Activated CD4-positive, alpha-beta T cell treated with anti-CD3 and anti-CD28 coated beads for 24 hours (primary cell): ENCODE measurements at places on chromosomes 1 and 21.

DNA sequence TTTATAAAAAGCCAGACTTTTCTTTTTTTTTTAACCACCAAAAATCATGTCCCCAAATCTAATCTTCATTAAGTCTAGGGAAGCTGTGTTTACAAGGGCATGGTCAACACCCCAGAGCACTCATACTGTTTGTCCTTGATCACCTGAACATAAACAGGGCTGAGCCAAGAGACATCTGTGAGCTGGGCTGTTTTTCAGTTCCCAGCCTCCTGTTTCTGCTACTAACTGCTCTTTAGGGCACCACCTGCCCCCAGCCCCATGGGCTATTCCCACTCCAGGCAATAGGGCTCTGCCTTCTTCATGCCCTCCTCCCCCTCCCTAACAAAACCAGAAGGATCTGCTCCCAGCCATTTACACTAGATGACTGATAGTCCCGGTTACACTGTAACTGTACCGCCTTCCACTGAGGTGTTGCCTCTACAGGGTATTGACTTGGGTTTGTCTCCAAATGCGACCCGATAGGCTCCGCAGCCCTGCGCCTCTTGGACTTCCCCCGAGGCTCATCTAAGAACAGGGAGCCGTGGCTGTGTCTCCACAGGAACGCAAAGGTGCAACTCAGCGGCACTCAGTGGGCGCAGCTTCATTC is 11.7 kb upstream of the SLC26A9 start:
- no peak for DNase-seq

DNA sequence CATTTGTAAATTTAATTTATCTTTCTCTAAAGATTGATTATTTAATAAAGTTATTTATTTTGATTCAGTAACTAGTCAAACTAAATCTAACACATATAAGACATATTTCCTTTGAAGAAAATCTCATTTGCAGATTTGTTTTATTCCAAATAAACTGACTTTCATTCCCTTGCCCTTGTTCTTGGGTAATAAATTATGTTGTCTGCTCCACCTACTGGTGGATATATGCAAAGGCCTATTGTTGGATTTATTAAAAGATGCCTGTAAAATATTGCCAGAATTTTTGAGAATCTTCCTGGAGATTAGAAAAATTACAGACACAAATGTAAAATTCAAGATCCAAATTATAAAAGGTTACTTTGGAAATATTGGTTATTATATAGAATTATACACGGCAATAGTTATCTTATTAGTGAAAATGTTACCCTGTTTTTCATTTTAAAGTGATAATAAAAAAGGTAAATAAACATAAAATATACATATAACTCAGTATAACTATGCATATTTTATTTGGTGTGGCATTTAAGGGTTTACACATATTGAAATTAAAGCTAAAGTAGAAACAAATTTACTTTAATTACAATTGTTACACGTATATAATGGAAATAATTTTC is 116.1 kb downstream of the SPATA17 start:
- DNase-seq, result no peak

DNA sequence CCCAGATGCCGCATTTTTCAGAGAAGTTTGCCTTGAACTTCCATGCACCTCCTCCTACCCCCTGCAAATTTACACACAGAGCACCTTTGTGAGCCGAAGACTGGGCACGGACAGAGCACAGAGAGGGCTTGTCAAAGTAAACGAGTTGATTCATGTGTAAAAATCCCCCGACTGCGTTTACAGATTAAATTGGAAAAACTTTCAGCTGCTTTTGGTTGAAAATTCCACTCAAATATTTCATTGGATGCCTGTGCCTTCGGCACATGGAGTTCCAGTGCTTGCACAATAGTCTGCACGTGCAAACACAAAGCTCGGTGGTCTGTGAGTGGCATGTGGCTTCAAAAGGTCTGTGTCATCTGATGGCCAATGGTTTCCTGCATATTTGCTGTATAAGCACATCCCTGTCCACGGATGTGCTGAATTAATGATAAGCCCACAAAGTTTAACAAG is 177.5 kb downstream of the SETD4 start:
- no peak for DNase-seq

DNA sequence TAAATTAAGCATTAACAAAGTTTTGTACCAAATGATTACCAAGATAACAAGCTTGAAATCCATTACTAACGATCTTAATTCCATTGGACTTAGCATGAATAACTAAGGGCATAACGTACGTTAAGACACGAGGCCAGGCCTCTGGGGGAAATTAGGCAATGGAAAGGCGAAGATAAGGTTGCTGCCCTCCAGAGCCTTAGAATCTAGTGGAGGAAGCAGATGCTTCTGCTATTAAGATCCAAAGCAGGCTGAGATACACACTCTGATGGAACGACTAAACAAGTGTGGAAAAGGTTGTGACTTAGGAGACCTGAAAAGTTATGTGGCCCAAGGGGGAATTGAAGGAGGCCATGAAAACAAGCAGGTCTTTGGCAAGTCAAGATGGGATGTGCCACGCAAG is 6.0 kb downstream of the AKNAD1 start:
- DNase-seq, result no peak

GRCh38 chr1:154551474-154551873 is 7.0 kb downstream of the UBE2Q1 start:
- DNase-seq, result no peak

DNA sequence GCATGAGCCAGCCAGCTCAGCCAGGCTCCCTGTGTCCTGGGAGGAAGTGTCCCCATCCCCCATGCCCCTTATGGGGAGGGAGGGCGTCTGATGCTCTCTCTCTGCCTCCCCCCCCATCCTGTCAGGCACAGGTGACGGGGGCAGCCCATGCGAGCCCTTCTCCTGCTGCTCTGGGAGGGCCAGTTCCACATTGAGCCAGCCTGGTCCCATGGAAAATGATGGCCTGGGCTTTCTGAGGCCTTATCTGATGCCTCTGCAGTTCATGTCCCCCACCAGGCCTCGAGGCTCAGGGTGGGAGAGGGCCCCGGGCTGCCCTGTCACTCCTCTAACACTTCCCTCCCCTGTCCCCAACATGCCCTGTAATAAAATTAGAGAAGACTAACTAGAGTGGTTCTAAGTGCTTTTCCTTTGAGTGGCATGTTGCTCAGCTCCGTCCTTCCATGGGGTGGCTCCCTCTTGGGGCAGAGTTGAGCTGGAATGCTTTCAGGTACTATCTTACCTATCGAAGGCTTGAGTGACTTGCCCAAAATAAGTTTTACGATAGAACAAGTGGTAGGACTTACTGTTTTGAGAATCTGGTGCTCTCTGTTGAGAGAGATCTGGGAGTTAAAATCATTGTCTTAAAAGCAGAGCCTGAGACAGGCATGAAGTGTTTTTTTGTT is 1.8 kb upstream of the MTFR1L start:
- DNase-seq, result no peak

- DNase-seq, result no peak
Observed at GRCh38 chr1:151606384-151606783, 5.5 kb upstream of the SNX27 start.

- DNase-seq, result no peak
Observed at GRCh38 chr1:185480545-185480944, 163.5 kb upstream of the IVNS1ABP start.

- DNase-seq, result no peak
Observed at GRCh38 chr1:3698660-3699408, 46.5 kb downstream of the TP73 start.

- no peak for DNase-seq
Observed at GRCh38 chr21:38792676-38793459, 12.9 kb upstream of the ETS2 start.

DNA sequence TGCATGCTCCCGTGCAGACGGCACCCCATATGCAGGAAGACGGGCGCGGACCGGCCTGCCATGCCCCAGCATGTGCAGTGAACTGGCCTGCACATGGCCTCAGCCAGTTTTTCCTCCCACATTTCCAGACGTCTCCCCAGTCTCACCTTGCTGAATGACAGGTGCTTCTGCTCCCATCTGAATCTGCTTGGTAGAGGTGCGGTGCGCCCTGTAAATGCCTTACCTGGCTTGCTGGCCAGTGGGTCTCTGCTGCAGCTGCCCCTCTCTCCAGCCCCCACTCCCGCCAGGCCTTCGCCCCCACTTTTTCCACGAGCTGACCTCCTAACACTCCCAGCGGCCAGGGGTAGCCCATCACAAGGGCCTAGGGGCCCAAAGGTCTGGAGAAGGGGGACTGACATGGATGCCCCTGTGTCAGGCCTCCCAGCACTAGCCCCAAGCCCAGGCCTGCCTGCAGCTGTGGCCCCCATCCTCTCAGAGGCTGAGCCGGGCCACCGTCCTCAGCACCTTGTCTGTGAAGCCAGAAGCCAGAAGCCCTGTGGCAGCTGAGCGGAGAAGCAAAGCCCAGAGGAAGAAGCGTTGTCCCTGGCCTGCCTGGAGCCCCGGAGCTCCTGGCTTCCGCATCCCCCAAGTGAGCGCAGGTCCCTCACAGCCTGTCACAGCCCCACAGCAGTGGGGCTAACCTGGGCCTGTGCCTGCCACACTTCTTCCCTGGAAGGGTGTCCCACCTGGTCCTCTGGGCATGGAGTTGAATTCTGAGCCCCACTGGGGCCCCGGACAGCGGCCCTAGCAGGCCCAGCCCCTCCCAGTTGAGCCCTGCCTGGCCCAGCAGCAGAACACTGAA is 3.7 kb upstream of the SLC19A1 start:
- DNase-seq, result no peak

DNA sequence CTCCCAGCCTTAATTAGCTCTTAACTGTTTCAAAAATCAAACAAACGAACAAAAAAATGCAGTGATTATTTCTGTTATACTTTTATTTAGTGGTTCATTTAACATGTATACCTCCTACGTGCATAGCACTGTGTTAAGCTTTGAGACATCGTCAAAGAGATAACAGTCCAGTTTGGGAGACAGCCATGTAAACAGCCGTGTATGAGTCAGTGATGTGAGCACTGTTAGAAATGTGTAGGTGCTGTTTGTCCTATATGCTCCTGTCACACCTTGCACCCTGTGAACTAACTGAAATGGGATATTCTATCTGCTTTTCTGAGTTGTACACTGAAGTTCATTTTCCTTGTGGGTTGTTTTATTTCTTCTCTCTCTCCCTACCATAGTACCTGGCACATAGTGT is 109.7 kb upstream of the CACYBP start:
- DNase-seq, result no peak

GRCh38 chr1:29543586-29543985 is 307.3 kb downstream of the PTPRU start:
- no peak for DNase-seq

- DNase-seq, result no peak
Observed at GRCh38 chr1:175155473-175155856, 37.1 kb downstream of the KIAA0040 start.

DNA sequence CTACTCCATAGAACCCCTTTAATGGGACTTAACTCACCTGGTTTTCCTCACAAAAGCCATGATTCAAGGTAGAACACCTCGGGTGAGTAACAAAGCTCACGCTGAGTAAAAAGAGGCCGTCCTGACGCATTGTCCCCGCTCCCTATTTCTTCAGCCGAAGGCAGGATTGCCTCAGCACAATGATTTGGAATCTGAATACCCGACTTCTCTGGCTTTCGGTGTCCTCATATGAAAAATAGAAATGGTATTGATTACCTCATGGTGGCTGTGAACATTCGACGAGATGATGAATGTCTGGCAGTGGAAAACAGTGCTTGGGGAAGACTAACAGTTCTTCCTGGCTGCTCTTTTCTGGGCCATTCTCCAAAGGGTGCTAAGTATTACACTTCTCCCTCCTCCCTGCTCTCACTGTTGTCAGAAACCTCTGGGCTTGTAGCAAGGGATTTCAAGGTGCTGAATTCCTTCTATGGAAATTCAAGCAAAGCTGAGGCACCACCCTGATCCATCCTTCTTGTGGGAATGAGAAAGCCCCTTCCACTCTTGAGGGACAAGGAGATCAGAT is 148.3 kb downstream of the C1orf94 start:
- no peak for DNase-seq

GRCh38 chr1:152442765-152443164 is 28.7 kb upstream of the CRNN start:
- no peak for DNase-seq
